Stimulated activated CD8-positive, alpha-beta memory T cell treated with anti-CD3 and anti-CD28 coated beads, Interleukin-15, amount 100 ng/mL, for 48 hours (primary cell): ENCODE measurements at places on chromosomes 16 and 17.

DNA sequence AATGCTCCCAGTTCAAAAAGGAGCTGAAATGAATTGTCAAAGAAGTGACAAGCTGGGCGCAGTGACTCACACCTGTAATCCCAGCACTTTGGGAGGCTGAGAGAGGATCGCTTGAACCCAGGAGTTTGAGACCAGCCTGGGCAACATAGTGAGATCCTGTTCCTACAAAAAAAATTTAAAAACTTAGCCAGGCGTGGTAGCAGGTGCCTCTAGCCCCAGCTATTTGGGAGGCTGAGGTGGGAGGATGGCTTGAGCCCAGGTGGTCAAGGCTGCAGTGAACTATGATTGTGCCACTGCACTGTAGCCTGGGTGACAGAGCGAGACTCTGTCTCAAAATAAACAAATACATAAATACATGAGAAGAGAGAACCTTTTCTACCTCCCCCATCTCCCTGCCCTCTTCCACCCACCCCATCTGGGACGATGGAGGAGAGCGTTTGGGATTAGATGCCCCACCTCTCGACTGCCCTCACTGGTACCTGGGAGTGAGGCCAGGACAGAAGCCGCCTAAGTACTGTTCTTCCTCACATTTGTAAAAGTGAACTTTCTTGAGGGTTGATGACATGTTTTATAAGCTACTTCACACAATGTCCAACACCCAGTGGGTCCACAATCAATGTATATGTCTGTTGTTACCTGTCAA is 2.4 kb downstream of the IL4R start:
- no peak for DNase-seq

- DNase-seq, result no peak
Observed at GRCh38 chr17:4150096-4150495, 7.1 kb downstream of the CYB5D2 start.

- DNase-seq, result no peak
Observed at GRCh38 chr17:79581324-79581932, 29.4 kb downstream of the RBFOX3 start.

DNA sequence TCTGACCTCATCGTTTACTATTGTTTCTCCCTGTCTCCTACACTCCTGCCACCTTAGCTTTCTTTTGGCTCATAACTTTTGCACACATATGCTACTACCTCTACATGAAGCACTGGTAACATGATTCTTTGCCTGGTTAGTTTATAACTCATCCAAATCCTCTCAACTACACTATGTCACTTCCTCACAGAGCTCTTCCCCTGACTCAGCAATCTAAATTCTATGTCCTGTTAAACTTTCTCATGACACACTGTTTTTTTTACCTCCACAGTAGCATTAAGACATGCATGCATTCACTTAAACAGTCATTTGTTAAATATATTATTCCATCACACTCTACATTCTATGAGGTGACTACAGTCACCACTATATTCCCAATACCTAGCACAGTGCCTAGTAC is 19.7 kb downstream of the APPBP2 start:
- DNase-seq, result no peak

GRCh38 chr16:30769379-30770089 is 7.4 kb downstream of the RNF40 start:
- DNase-seq, result no peak

DNA sequence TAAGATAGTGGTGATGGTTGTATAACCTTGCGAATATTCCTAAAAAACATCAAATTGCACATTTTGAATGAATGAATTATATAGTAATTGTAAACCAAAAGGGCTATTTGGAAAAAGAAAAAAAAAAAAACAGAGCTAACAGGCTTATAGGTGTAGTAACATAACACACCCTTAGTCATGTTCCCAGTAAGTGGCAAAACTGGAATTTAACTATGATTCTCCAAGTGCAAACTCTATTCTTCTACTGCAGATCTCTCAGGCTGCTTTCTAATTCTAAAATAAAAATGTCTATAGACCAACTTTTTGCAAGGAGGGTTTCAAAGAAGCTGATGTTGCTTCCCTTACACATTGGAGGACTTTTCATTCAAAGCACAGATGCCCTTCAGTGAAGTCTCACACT is 293.2 kb upstream of the MON1B start:
- no peak for DNase-seq

DNA sequence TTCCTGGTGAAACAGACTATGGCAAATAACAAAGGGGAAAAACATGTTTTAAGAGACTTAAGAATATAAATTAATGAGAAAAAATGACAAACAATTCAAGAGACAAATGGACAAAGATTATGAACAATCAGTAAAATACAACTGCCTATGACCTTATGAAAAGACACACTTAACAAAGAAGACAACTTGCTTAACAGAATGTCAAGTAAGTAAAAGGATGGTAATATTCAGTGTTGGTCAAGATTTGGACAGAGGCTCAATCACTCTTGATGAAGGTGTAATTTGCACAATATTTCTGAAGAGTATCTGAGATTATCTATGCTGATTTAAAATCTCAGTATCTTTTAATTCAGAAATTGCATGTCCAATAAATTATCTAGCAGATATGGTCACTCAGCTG is 34.4 kb downstream of the CREBBP start:
- no peak for DNase-seq

DNA sequence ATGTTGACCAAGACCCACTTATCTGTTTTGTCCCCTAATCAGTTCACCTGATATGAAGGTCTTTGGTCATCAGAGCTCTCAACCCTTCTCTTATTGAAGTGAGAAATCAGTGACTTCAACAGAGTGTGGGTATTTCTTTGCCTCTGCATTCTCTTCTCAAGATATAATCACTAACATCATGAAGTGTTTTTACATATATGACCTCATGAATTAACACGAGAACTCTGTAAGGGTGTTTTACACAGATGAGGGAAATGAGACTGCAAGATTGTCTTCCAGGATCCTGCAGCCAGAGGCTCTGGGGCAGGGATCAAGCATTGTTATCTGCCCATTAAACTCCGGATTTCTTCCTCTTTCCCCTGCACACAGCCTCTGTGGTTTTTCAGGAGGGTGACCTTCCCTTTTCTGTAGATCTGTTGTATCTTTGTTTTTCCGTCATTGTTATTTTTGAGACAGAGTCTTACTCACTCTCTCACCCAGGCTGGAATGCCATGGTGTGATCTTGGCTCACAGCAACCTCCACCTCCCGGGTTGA is 22.7 kb downstream of the LCMT1 start:
- no peak for DNase-seq

- no peak for DNase-seq
Observed at GRCh38 chr17:34424814-34425491, 61.9 kb upstream of the CCL1 start.
